ENCODE measurements at places on chromosomes 7 and 10.

- DNase-seq, result no peak
These were observed 43.1 kb downstream of the DENND2A start for GRCh38 chr7:140597428-140597949.

DNA sequence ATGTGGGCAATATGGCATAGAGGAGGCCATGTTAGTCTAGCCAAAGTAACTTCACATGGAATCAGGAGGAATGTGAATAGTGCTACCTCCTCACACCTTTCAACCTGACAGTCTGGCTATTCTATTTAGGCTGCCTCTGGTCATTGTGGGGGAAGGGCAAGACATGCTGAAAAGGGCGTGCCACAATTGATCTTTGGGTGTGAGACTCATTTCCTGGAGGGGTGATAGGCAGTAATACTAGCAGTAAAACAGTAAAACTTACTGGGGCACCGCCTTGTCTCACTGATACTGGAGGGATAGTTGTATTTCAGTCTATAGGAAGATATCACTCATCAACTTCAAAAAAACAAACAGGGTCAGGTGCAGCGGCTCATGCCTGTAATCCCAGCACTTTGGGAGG is 88.7 kb downstream of the TMEM168 start:
- no peak for DNase-seq

GRCh38 chr10:13614530-13615332 is 28.0 kb downstream of the PRPF18 start:
- no peak for DNase-seq

GRCh38 chr7:5287802-5288201 is 5.1 kb downstream of the SLC29A4 start:
- DNase-seq, result no peak

DNA sequence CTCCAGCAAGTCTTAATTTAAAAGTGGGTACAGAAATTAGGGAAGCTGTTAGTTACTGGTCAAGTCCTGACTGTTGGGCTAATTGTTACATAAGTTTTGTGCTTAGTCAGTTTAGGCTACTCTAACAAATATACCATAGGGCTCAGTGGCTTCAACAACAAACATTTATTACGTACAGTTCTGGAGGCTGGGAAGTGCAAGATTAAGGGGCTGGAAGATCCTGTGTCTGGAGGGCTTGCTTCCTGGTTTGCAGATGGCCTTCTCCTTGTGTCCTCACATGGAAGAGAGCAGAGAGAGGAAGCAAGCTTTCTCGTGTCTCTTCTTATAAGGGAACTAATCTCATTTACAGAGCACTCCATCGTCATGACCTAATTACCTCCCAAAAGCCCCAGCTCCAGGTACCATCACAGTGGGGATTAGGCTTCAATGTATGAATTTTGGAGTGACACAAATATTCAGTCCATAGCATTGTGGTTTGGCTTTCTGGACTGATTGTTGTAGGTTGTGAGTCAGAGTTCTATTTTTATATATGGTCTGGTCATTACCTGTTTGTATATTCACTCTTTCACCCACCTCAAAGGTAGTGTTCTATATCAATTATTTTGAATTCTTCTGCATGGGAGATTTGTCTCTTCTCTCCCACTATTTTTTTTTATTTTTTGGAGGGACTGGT is 17.1 kb downstream of the ST7 start:
- no peak for DNase-seq

GRCh38 chr7:128017862-128018845 is 13.1 kb downstream of the LRRC4 start:
- DNase-seq, result no peak

- DNase-seq, result no peak
These were observed 140.6 kb upstream of the KMT2E start for GRCh38 chr7:104873401-104873800.

GRCh38 chr7:140360697-140361229 is 37.6 kb downstream of the SLC37A3 start:
- DNase-seq, result no peak

DNA sequence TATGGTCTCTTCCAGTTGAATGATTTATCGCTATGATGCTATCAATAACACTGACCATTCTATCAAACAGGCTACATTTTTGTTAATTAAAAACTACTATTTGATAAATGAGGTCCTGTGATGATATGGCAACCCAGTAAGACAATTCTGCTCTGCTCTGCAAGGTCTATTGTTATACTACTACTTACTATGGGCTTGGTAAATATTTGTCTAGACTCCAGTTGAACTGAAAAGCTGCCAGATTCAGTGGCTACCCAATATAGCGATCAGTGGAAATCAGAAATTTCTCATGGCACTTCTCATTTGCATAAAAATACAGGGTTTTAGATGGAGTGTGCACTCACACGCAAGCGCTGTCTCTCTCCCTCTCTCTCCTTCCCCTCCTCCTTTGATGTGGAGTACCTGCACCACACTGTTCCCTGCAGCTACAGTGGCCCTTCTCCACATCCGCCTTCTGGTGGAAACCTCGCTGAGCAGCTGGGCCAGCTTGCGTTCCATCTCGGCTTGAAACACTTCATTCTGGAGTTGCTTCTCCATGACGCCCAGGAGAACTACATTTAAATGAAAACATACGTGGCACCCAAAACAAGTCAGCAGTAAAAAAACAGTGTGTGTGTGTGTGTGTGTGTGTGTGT is 77.9 kb downstream of the KIAA1549 start:
- DNase-seq, result peak; percentile 52

- no peak for DNase-seq
These were observed 190.4 kb downstream of the DGKI start for GRCh38 chr7:137656227-137656849.

DNA sequence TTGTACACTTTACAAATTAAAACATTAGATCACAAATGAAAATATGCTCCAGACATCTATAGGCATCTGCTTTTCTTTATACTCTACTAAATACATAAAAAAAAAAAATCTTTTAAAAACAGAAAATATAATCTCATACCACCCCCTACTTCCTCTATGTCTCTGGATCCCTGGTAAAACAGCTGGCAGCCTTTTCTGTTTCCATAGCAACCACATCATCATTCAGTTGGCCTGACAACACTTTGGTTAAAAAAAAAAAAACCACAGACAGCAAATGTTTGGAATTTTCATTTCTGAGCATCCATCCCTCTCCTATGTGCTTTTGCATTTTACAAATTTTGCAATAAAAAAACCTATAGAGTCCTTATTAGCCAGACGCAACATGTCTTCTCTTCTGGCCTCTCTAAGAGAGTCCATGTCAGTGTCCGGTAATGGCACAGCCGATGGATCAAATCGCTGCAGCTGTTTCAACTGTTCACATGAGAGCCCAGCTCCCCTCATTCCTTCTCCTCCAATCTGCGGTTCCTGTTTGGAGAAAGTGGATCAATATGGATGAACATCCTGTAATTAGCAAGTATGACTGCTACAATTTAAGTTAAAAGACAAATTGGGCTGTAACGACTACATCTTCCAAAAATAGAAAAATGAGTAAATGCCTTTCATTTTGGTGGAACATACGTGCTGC is 105.6 kb downstream of the NSUN6 start:
- no peak for DNase-seq

DNA sequence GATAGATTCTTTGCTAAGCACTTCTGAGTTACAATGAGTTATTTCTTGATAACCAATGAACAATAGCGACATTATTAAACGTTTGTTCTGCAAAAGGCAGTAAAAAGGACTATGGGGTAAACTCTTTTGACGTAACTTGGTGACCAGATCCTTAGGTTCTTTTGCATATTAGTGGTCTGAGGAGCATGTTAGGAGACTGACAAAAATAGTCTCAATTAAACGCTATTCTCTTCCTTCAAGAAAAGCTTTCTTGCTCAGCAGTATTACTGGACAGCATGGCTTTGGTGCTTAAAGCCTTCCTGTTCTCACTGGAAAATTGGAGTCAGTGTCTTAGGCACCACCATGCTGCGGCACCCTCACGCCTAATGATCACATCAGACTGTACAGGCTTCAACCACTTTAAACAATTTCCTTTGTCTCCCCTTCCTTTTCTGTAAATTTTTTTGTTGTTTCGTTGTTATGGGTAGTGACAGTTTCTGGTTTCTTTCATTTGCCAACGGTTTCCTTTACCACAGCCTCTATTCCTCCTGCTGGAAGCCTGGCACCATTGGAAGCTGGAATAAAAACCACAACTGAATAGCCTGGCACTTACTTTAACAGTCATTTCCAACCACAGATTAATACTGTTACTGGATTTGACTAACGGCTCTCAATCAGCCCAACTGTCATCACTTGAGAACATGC is 49.2 kb upstream of the FAM133B start:
- DNase-seq, result no peak

DNA sequence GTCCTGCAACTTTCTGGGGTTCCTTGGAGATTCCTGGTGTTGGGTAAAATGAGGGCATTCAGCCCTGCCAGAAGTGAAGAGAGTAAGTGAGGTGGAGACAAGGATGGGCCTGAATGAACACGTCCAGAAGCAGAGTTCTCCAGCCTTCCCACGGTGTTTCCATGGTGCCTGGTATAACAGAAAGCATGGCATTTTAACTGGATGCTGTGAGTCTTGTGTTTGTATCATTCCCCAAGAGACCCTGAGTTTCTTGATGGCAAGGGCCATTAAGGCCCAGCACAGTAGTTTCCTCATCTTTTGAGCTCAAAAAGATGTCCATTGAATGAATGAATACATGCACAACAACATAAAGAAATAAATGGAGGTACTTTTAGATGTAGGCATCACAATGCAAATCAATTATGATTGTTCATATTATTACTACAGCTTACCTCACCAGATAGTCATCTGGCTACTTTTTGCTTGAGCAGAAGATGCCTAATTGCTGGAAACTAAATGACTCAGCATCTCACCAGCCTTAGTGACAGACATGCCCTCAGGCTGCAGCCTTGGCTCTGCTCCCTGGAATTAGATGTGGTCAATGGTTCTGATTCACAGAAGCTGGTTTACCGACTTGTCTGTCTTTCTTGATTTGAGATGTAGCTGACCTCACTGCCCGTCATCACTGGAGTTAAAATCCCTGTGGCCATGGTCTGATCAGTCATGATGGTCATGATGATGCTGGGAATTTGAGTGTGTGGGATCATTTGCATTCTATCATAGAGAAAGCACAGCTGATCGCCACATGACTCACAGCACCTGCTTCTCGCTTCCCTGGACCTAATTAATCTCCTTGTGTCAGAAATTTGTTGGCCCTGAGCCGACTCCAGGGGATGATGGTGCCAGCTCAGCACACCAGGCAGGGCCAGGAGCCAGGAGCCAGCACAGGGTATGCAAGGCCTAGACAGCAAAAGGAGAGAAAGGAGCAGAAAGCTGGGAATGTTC is 83.9 kb downstream of the CXCL12 start:
- DNase-seq, result no peak

- no peak for DNase-seq
These were observed 52.8 kb upstream of the AOAH start for GRCh38 chr7:36777062-36777461.

GRCh38 chr7:5692112-5692844 is 89.2 kb downstream of the RNF216 start:
- no peak for DNase-seq

DNA sequence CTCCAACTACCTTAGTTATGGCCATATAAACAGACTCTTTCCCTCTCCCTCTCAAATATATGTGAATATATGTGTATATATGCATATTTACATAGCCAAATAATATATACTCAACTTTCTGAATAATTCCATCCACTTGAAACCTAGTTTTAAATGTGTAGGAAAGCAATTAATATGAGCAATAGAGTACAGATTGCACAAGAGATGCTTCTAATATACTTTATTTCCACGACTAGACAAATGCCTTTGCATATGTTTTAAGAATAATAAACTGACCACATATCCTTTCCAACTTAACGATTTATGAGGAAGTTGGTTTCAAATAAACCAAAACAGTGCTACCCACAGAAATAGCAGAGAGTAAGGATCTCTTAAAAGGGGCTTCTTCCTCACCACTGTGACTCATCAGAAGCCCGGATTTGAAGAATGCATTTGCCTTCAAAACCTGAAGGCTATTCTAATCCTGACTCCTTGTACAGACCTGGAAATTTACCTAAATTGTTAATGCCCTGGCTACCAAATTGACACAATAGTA is 266.3 kb downstream of the AHR start:
- DNase-seq, result no peak

- no peak for DNase-seq
These were observed 49.7 kb upstream of the WNT16 start for GRCh38 chr7:121279060-121279620.

DNA sequence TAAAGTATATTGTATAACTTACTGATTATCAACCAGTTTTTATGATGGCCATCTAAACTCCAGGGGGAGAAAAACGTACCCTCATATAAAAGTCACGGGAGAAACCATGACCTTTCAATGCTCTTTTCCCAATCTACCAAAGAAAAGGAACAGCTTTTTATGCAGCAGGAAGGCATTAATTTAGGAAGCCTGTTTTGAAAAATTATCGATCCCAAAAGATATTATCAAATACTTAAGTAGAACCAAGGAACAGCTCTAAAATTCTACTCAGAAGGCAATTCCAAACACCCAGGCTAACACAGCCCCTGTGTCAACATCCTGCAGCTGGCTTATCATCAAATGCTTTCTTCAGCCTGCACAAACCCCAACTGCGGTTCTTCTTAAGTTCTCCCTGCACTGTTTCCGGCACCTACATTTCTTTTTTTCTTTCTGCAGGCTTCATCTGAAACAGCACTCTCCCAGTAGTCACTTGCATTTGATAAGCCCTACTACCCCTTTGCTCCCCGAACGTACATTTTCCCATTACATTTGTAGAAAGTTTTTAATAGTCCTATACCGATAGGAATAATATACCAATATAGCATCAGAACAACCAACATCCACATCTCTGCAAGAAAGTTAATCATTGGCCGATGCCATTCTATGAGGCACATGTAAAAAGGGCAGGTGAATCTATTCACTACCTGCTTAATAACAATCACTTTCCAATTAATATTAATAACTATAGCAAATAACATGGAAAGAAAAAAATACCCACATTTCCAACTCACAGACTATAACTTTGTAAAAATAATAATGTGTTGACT is 47.9 kb downstream of the PIP4K2A start:
- no peak for DNase-seq
